NCI-H510A treated with DMSO at 0.1 percent for 48 hours (cell line): ENCODE measurements at places on chromosomes 4 and X.

DNA sequence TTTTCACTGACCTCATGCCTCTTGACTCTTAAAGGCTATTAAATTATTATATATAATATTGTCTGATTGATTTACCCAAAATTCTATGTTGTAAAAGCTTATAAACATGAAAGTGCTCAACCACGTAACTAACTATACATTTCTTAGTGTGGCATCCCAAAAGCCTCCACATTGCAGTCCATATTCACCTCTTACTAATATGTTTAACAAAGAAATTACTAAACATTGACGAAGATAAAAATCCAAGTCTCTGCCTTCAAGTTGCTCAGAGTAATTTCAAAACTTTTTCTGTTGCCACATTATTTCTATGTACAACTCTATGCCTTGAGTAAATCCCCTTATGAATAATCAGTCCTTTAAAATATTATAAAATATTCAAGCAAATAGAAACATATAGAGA lies 14.4 kb downstream of the DDIT4L start:
- no peak for DNase-seq

- DNase-seq = no peak
Observed at GRCh38 chrX:78747489-78747888, at the start of gene LPAR4. LPAR4 (plus strand) TSS chrX:78747720; CDS start chrX:78754870, 7,150 bp downstream.

GRCh38 chrX:105738162-105738561 lies 84.2 kb upstream of the NRK start:
- no peak for DNase-seq

DNA sequence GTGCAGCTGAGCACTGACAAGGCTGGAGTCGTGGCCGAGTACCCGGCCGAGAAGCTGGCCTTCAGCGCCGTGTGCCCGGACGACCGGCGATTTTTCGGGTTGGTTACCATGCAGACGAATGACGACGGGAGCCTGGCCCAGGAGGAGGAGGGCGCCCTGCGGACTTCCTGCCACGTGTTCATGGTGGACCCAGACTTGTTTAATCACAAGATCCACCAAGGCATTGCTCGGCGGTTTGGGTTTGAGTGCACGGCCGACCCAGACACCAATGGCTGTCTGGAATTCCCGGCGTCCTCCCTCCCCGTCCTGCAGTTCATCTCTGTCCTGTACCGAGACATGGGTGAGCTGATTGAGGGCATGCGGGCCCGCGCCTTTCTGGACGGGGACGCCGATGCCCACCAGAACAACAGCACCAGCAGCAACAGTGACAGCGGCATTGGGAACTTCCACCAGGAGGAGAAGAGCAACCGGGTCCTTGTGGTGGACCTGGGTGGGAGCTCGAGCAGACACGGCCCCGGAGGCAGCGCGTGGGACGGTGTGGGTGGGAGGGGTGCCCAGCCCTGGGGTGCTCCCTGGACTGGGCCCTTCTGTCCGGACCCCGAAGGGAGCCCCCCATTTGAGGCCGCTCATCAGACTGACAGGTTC lies 24.3 kb downstream of the RGS12 start:
- no peak for DNase-seq

GRCh38 chr4:48078862-48079655 lies 55.0 kb downstream of the TXK start:
- DNase-seq = no peak

DNA sequence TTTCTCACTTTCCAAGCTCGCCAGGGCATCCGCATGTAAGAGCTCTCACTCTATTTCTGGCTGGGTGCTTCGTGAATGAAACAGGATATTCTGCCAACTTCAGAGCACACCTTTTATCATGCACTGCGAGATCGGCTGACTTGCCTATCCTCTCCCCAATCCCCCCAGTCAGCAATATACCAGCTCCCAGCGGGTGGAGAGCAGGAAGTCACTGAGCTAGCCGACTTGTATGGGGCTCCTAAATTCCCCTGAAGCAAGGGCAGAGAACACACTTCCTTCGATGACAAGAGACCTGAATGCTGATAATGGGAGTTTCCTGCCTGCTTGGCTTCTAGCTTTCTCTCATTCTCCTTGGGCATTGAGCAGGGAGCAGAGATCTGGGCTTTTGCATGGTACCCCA lies 33.8 kb upstream of the MAMLD1 start:
- DNase-seq = no peak

DNA sequence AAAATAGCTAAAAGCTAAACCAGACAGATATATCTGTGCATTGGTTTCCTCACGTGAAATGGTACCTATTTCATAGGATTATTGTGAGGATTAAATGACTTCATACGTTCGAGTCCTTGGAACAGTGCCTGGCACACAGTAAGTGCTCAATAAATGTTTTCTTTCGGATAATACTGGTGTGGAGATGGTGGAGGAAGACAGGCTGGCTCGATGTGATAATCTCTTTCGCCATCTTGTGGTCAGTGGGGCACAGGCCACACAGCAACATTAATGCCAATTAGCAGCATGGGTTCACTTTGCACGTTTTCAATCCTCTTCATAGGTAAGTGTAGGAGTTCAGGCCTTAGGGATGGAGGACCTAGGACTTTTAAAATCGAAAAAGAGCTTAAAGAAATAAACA lies 9.3 kb downstream of the PAGE4 start:
- peak; percentile 21 for DNase-seq

DNA sequence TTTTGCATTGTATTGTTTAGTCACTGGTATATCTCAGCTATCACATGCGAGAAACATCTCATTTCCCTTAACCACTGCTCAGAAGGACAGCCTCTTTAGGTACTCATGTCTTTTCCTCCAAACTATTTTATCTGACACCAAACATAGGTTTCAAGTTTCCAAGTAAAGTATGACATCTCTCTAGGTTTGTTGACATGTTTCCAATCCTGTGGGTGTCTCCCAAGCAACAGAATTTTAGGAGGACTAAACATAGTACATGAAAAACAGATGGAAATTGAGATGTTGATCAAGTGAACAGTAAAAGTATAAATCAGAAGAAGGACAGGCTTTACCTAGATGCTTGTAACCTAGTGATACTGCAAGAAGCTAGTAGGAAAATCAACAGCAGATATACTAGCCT lies 371.4 kb downstream of the DTHD1 start:
- no peak for DNase-seq

GRCh38 chr4:97396097-97396496 lies 747.2 kb downstream of the STPG2 start:
- no peak for DNase-seq

DNA sequence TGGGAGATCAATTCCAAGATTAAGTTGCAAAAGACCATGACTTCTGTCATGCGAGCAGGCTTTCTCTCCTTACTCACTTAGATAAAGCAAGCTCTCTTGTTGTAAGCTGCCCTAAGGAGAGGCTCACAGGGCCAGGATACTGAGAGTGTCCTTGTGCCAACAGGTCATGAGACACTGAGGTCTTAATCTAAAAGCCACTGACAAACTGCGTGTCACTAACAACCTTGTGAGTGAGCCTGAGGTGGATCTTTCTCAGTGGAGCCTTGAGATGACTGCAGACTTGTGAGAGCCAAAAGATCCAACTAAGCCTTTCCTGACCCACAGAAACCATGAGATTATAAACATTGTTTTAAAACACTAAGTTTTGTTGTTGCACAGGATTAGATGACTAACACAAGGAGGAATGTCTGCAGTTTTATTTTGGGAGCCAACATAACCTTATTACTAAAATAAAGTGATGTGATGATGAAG lies 170.5 kb downstream of the SLC39A8 start:
- DNase-seq = no peak

DNA sequence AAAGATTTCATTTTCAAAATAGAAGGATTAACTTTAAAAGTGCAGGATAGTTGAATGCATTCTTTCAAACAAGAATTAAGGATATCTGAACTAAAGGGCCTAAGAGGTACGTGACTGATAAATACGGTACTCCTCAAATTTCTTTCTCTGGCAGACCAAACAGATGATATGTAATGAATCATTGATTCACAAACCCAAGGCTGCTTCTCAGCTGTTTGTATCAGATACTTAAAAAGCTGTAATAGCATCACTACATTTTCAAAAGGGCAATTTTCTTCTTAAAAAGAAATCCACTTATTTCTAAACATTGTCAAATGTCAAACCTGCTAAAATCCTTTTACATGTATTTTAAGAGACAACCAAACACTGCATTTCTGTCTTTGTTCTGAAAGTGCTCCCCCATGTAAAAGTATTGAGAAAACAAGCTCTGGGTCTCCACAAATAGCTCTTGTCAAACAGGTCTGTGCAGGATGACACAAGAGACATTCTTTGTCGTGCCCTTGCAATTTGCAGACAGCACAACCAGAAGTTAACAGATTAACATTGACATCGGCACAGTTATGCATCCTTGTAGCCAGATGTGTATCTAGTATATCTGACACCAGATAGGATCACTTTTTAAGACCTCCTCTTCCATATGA lies 82.0 kb downstream of the MANBA start:
- no peak for DNase-seq

- DNase-seq = no peak
Observed at GRCh38 chrX:53004811-53005210, 43.8 kb upstream of the GPR173 start.

DNA sequence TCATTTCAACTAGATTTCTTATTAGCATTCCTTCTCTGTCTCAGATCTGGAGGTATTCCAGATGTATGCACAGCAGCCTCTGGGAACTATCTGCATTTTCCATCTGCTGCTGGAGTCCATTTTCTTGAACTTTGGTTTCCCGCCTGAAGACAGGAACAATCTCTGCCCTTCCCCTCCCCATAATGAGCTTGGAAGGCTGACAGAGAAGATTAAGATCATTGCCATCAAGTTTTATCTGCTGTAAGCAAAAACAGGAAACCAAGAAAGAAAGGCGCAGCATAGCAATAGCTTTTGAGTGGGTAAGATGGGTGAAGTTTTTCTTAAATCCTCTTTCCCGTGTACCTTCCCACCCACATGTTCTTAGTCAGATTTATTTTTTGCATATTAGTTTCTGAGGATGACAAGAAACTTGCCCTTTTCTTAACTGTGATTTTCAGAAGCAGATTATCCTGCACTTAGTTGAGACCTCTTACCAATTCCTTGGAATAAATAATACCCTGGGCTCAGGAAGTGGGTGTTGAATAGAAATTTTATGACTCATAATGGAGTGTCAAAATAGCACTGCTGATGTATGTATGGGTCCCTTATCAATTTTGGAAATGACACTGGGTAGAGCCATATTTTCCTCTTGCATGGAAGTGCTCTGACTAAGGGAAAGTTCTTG lies 78.3 kb downstream of the CT47B1 start:
- no peak for DNase-seq

DNA sequence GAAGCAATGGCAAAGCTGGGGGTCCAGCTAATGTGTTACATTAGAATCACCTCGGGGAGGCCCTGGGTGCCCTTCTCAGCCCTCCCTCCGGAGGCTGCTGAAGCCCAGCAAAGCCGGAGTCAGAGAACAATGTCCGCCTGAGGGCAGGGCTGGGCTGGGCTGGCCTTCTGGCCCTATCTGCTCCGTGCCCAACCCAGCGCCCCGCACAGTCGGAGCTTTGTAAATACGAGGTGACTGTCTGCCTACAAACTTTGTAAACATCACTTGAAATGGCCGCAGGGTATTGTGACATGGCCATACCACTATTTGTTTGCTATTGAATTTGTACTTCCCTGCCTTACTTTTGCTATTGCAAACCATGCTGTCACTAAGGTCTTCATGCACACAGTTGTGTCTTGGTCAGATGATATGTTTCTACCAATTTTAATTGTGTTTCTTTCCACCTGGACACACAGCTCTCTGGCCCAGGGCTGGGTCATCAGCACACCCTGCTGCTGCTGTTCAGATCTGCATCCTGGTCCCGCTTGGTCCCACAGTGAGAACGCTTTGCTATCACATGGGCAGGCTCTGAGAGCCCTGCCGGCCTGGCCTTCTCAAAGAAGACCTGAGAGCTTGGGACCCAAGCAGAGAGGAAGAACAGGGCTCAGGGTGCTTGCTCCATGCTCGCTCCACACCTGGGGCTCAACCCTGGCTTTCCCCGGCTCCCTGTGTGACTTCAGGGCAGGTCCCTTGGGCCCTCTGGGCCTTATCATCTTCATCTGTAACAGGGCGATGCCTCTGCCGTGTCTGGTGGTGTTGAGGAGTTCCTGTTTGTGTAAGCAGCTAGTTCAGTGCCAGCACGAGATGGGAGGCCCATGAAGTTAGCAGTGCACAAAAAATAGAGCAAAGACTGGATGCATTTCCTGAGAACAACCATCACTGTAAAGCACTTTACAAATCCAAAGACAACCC lies 2.3 kb downstream of the S100P start:
- DNase-seq = no peak

DNA sequence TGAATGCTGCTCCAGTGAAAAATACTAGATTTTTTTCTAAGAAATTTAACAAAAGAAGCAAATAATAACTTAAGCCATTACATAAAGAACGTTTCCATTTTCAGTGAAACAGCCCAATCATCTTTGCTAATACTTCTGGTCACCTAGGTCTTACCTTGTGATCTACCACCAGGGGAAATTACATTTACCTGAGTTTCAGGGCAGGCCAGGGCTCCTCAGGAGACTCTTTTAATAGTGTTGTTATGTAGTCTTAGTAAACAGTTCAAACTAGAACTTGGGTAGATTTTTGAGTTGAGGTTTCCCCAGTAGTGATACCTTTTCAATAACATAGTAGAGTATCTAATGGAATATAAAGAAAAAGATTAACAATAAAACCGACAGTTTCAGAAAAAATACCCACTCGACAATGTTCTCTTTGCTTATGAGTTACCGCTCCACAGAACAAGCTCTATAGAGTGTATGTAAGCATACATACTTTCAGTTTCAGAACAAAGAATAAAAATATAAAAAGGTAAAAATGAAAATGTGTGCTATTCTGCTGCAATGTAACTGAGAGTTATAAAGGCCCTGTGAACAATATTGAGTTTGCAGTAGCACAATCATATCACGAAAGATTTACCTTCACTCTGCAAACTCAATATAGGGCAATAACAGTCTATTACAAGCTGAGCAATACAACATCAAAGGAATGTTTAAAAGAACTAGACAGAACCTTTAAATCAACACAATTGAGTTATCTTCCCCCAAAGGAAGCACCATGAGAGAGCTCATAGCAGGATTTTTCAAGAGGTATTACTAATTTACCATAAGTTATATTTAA lies 165.8 kb downstream of the ATOH1 start:
- no peak for DNase-seq

DNA sequence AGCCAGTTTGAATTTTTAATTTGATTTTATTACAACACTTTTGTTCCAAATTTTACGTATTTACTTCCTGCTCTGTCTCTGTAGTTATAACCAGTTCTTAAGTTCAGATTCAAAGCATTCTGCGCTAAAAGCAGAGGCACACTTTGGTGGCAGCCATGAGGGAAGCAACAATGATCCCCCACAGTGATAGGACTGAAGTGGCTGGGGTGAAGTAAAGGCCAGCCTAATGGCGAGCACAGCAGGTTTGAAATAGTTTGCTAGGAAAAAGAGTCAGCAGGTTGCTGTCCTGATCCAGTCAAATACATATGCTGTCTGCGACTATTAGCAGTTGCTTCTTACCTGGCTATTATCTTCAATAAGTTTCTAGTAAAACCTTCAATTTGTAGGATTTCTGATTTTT lies 176.3 kb downstream of the RPA4 start:
- DNase-seq = no peak
